ENCODE measurements at places on chromosomes 7 and 10.

DNA sequence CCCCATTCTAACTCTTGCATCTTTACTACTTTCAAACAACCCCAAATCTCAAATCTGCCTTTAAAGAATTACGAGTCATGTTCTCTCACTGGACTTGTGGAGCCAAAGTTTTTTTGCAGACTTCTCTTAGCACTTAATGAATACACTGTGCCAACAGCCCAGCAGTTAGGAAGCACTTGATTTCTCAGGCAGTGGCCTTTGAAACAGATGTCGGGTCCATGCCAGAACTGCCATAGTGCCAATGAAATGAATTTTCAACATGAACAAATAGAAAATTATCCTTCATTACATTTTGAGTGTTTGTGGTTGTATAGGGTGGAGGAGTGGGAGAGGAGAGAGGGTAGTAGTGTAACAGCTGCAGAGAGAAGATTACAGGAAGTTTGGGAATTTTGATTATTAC, 5.9 kb downstream of the BORCS7 start:
- no peak for DNase-seq

DNA sequence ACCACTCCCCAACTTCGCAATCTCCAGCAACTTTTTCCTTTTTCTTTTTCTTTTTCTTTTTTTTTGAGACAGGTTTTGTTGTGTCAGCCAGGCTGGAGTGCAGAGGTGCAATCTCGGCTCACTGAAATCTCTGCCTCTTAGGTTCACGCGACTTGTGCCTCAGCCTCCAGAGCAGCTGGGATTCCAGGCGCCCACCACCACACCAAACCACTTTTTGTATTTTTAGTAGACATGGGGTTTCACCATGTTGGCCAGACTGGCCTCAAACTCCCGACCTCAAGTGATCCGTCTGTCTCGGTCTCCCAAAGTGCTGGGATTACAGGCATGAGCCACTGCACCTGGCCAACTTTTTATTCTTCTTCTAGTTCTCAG, 55.0 kb downstream of the KIAA1549 start:
- no peak for DNase-seq

- DNase-seq, result no peak
Measured at GRCh38 chr10:98144985-98145384, 10.5 kb downstream of the R3HCC1L start.

GRCh38 chr7:155806096-155806871, 6.0 kb downstream of the SHH start:
- DNase-seq, result no peak

GRCh38 chr10:1199345-1199673, 143.1 kb downstream of the WDR37 start:
- DNase-seq, result no peak

- DNase-seq, result no peak
Measured at GRCh38 chr7:157703131-157703530, 366.3 kb downstream of the DNAJB6 start.

- no peak for DNase-seq
Measured at GRCh38 chr10:32437334-32437733, 8.6 kb upstream of the CCDC7 start.

GRCh38 chr7:55019191-55019690, 424 bp downstream of the EGFR start:
- no peak for DNase-seq

- peak; percentile 11 for DNase-seq
Measured at GRCh38 chr7:3200504-3200903, 100.5 kb upstream of the SDK1 start.

DNA sequence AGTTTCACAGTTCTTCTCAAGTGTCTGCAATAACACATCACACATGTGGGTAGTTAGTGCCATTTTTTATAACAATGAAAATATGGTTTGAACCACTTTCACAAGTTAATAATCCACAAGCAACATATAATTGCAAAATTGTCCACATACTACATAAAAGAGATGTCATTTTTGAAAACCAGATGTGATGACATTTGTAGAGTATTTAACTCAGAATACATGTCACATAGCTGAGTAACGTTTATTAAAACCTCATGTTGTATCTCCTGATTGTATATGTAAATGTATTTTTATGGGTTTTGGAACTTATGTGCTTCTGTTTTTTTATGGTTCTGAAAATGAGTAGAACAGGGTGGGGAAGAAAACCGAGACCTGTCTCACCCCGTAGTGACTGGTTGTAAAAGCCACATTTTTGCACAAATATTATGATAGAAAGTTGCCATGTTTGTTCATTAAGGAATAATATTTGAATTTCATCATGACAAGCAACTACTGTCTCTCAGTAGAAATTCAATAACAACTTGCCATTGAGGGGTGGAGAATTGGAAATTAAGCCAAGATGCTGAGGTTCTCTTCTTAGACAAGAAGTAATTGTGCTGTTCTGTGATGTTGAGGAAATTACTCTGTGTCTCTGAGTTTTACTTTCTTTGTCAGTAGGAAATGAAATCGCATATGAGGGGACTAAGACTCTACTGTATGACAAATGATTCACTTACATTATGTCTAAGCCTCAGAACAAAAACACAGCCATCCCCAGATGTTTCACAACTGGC, 29.2 kb upstream of the EGFR start:
- DNase-seq, result no peak

DNA sequence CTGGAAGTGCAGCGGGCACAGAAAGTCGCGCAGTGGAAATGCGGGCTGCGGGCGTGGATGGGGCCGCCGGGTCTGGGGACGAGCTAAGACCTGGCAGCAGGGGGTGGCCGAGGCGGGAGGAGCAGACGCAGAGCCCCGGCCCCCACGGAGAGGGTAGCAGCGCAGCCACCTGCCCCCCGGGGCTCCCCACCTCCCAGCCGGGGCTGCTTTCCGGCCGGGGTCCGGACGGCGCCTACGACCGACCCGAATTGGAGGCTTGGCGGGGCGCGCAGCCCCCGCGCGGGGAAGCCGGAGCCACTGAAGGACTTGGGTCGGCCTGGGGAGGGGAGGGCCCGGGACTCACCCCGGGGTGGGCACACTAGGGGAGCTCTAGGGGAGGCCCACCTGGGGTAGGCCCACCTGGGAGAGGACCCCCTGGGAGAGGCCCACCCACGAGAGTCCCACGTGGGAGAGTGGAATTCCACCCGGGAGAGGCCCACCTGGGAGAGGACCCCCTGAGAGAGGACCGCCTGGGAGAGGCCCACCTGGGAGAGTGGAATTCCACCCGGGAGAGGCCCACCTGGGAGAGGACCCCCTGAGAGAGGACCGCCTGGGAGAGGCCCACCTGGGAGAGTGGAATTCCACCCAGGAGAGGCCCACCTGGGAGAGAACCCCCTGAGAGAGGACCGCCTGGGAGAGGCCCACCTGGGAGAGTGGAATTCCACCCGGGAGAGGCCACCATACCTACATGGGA, 854 bp upstream of the CFAP46 start:
- DNase-seq, result no peak

GRCh38 chr7:116249969-116250553, 39.7 kb downstream of the TES start:
- no peak for DNase-seq

DNA sequence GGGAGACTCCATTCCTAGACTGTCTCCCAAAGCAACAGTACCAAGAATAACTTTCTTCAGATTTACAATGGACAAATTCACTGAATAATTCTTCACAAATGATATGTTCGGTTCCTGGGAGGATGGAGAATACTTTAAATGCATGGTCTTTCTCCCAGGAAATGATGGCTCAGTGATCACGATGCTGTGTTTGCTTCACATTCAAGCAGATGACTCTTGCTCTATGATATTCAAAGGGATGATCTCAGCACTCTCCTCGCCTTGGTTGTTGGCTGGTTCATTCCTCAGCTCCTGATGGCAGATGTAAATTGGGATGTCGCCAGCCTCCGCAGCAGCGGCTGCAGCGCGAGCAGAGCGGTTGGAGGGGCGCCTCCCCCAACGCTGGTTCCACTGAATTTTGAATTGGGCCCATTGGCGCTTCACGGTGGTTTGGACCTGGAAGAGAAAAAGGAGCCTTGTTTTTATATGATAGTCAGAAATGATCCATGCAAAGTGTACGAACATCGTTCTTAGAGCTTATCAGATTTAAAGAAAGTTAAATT, 148.3 kb downstream of the CALCR start:
- DNase-seq, result no peak

- DNase-seq, result no peak
Measured at GRCh38 chr7:112103246-112103645, 103.0 kb downstream of the DOCK4 start.

DNA sequence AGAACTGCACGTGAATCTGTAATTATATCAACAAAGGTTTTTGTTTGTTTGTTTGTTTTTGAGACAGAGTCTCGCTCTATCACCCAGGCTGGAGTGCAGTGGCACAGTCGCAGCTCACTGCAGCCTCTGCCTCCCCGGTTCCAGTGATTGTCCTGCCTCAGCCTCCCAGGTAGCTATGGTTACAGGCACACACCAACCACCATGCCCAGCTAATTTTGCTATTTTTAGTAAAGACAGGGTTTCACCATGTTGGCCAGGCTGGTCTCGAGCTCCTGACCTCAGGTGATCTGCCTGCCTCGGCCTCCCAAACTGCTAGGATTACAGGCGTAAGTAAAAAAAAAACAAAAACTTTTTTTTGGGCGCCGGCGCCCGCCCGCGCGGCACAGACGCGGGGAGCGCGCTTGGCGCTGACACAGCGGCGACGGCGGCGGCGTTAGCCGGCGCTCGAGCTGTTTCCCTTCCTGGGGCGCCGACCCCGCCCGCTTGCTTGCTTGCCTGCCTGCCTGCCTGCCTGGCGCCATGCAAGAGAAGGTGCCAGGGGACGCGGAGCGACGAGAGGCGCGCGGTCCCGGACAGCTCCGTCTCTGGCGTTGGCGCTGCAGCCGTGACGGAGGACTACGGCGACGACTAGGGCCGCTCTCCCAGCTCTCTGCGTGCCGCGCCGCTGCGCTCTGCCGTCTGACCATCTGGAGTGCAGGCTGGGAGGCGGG, 171.4 kb upstream of the NUPR2 start:
- DNase-seq, result no peak

DNA sequence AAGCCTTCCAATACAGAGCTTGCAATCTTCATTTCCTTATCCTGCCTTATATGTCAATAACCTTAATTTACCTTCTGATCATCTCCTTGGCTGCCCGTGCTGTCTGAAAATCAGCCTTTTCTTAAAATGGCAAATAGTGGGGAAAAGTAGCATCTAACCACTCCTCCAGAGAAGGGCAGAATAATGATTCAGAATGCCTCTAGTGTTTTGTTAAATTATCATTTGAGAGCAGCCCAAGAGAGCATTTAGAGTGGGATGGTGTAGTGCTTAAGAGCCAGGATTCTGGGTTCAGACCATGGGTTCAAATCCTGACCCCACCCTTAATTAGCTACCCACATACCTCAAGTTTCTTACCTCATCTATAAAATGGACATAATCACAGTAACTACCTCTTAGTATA, 4.6 kb upstream of the TMEM139 start:
- no peak for DNase-seq

DNA sequence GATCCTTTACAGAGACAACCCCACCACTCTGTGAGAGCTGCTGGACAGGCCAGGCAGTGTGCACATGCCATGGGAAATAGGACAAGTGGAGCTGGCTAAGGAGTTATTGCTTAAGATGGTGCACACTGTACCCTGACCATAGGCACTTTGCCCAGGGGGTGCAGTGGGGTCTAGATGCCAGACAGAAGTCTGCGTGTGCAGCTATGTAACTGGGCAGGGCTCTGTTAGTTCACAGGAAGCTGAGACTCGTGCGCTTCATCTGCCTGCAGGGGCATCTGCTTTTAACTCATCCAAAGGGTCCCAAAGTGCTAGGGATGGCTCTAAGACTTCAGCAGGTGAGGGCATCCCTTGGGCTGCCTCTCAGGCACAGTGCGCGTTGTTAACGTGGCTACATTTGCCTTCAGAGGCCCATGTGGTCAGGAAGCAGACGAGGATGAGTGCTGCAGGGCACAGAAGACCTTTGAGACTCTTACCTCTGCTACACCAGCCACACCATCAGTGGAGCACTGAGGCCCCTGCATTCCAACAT, 77.7 kb upstream of the GPR26 start:
- DNase-seq, result no peak

- no peak for DNase-seq
Measured at GRCh38 chr7:107125475-107125874, 43.3 kb upstream of the HBP1 start.

DNA sequence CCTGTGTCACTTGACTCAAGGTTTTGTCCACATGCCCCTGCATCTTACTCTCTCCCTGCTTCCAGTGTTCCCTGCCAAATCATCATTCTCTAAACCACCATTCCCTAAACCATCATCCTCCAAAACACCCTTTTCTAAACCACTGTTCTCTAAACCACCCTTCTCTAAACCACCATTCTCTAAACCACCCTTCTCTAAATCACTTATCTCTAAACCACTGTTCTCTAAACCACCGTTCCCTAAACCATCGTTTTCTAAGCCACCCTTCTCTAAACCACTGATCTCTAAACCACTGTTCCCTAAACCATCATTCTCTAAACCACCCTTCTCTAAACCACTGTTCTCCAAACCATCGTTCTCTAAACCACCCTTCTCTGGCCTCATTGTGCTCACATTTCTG, 142.1 kb downstream of the CXCL12 start:
- DNase-seq, result no peak

DNA sequence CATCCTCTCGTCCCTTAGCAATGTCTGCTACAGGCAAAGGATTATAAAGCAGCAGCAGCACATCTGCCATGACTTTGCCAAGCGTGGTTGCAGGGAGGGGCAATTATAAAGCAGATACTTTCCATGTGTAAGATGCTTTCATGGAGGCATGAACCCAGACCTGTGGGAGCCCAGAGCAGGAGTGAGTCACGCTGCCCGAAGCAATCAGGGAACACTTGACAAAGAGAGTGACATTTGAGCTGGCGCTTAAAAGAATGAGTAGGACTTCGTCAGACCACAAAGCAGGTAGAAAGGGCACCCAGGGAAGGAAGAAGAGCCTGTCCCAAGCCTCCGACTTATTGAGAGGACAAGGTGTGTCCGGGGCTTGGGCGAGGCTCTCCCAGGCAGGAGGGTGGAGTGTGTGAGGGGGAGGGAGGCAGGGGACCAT, 147.2 kb downstream of the MYOF start:
- no peak for DNase-seq

GRCh38 chr10:103669243-103669929, 175.9 kb downstream of the NEURL1 start:
- DNase-seq, result no peak

- no peak for DNase-seq
Measured at GRCh38 chr10:61066661-61067344, 122.8 kb upstream of the RHOBTB1 start.

GRCh38 chr10:67836488-67836887, 1.5 kb downstream of the DNAJC12 start:
- no peak for DNase-seq

GRCh38 chr7:134932707-134933370, 53.5 kb upstream of the AGBL3 start:
- DNase-seq, result no peak

DNA sequence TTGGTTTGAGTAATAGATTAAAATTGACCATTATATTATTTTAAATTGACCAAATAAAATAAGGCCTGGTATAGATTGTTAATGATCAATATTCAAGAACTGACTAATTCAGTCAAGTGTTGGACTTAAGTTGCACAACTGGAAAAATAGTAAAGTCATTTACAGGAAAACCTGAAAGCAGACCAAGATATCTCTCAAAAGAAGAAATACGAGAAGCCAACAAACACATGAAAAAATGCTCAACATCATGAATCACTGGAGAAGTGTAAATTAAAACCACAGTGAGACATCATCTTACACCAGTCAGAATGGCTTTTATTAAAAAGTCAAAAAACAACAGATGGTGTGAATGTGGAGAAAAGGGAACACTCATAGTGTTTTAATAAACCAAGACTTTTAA, 80.4 kb upstream of the MALRD1 start:
- no peak for DNase-seq

All from naive thymus-derived CD8-positive, alpha-beta T cell (primary cell).